ENCODE measurements at places on chromosomes 2 and 18. TPM values are rescaled to one million over a fixed set of nuclear protein-coding genes. Genes with fewer than 3 reads are reported as not detected.

Gene KCNF1
- total RNA-seq = not detected

Gene UPP2
- total RNA-seq = not detected

Gene CROCC2
- not detected for total RNA-seq

Gene LHCGR
- not detected for total RNA-seq

Gene DLGAP1
- total RNA-seq = 0.05 TPM

Gene B3GNT7
- total RNA-seq = 1.5 TPM

- no peak for DNase-seq
Measured at GRCh38 chr18:12836551-12836950, 47.5 kb downstream of the PTPN2 start.

- no peak for DNase-seq
Measured at GRCh38 chr2:98508709-98509066, 64.0 kb downstream of the INPP4A start.

GRCh38 chr2:215436705-215437565, 1.1 kb upstream of the FN1 start:
- DNase-seq = no peak

DNA sequence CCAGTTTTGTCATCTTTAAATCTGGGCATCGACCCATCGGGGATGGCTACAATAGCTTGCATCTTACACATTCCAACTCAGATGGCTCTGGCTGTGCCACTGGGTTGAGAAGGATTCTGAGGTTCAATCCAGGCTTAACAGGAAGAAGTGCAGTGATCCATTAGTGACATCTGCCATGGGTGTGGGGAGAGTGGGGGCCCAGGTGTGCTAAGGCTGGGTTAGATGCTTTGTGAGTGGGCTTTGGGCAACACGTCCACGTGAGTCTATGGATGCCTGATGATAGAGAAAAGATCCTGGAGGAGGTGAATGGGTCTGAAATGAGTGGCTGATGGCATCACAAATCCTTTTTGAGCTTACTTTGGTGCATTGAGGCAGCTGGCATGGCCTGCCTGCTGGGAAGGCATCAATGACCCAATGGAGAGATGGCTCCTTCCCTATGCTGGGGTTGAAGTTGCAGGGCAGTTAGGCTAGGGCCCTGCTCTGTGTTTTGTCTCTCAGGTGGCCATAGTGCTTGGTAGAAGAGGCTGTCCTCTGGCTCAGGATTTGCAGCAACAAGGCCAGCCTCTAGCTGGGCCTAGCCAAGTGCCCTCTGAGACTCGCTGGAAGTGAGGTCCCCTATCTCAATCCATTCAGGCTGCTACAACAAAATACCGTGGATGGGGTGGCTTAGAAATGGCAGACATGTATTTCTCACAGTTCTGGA, 56.7 kb downstream of the HS1BP3 start:
- DNase-seq = no peak

GRCh38 chr2:34266908-34267697, 668.0 kb upstream of the FAM98A start:
- DNase-seq = no peak

- no peak for DNase-seq
Measured at GRCh38 chr2:30757749-30758148, 49.5 kb downstream of the CAPN13 start.

DNA sequence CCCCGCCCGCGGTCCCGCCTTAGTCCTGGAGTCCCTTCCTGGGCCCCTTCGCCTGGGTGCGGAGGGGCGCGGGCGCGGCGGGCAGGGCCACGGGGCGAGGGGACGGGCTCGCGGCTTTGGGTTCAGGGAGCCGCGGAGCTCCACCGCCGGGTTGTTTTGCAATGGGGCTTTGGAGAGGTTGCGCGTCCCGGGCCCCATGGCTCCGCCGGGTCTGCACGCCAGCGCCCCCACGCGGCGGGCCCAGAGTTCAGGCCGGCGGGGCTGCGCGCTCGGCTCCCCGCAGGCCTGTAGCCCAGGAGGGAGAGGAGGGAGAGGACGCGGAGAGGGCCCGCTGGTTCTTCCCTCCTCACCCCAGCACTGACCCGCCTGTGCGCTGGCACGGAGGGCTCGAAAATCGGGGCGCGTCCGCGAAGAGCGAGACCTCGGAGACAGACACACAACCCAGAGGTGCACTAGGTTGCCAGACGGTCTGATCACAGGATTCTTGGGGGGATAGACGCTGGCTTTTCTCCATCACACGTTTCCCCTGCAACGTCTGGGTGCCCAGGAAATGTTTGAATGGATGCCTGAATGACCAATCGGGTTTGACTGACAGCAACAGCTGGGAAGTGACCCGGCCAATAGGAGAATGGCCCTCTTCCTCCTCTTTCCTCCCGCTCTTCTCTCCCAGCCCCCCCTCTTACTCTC, 4.9 kb upstream of the SIX2 start:
- DNase-seq = peak; percentile 91

GRCh38 chr2:227921648-227922047, 50.2 kb downstream of the DAW1 start:
- no peak for DNase-seq

DNA sequence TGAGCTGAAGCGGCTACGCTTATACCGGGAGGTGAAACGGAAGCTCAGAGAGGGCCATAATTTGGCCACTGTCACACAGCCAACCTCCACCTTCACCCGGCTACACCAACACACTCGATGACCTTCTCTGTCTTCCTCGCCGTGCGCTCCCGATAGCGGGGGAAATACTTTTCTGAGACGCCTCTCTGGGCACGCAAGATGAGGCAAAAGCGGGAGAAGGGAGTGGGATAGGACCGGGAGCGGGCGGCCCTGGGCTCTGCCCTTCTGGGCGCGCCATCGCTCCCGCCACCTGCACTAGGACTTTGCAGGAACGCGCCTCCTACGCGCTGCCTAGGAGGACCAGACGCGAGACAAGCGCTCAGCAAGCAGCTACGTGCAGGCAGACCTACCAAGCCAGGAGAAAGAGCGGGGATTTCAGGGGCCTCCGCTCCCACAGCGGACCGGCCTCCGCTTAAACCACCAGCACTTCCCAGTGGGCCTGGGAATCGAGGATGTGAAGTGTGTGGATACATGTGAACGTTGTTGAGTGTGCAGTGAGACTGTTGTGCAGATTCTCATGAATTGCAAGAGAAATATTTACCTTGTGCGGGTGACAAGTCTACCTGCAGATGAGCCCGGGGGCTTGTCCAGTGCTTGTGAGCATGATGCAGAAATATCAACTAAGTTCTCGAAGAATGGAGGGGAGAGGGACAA, 11.4 kb downstream of the SIX3 start:
- no peak for DNase-seq

GRCh38 chr2:45763255-45763654, 111.8 kb downstream of the PRKCE start:
- no peak for DNase-seq

- peak; percentile 92 for DNase-seq
Measured at GRCh38 chr18:44826418-44827259, 146.0 kb downstream of the SETBP1 start.

- no peak for DNase-seq
Measured at GRCh38 chr2:54048117-54048785, 67.2 kb upstream of the ACYP2 start.

Data from osteocyte (in vitro differentiated cells).